Mesenchymal stem cell (in vitro differentiated cells and primary cell): ENCODE measurements at places on chromosomes 4 and X.

DNA sequence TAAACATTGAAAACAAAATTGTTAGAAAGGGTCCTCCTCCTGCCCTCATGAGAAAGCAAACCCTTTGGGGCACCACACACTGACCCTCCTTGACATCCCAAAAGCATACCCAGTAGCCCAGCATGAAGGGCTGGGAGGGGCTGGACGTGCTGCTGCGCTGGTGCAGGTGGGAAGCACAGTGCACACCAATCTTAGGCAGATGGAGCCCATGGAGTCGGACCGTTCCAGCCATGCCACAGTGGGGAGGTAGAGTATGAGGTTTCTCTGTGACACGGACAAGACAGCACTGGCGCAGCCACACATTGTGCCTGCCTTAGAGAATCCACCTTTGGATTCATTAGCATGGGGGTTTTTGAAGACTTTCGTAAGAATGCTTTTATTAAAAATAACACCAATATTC lies 544.2 kb upstream of the FRG1 start:
- DNase-seq: no peak

DNA sequence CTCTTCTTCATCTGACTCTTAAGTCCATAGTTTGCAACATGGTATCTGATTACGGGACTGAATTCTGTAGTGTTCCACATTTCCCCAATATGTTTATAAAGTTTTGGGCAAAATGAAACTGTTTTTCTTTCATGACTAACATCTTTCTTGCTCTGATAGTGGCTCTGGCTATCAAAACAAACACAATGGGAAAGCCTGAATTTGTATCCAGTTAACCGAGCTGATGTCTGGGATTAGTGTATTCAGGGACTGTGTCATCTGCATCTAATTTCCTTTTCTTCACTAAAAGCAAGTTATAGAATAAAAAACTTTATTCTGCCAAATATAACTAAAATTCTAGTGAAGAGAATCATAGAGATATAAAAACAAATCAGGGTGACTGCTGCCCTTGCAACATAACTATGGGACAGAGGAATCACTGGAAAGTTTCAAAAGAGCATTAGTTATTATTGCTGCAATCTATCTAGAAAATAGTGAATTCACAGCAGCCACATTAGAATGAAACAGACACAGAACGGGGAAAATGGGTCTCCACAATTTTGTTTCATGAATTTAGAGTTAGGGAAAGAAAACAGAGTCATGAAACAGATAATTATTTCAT lies 61.3 kb downstream of the ANTXR2 start:
- DNase-seq: peak; percentile 66

- DNase-seq: no peak
Observed at GRCh38 chrX:153688911-153689590, 1.3 kb downstream of the SLC6A8 start.

DNA sequence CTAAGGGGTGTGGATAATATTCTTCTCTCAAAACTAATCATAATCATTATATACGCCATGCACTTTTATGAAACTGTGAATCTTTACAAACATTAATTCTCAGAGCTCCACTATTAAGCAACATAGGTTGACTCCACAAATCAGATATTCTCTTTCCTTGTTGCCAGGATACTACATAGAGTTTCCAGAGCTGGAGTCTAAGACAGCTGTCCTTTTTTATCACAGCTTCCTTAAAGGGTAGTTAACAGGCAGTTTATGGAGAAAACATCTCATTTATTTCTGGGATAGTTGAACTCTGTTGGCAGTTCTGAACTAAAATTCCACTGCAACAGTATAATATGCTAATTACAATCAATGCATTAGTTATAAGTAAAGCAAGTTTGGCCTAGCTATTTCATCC lies 152.1 kb upstream of the PPP1R2C start:
- no peak for DNase-seq

- no peak for DNase-seq
Observed at GRCh38 chr4:153349206-153349805, 4.8 kb downstream of the MND1 start.

- no peak for DNase-seq
Observed at GRCh38 chr4:119040261-119040660, 95.4 kb upstream of the MYOZ2 start.

DNA sequence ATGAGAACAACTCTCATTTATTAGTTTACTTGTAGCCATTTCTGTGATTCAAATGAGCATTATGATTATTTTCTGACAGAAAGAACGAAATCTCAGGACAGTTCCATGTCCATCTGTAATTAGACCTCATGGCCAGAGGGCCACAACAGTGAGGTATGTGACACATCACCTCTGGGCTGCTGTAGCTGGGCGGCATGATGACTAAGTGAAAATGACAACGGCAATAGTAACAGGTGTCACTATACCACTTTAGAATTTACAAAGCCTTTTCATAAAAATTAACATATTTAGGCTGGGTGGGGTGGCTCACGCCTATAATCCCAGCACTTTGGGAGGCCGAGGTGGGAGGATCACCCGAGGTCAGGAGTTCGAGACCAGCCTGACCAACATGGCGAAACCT lies 252.6 kb downstream of the CBR4 start:
- no peak for DNase-seq

DNA sequence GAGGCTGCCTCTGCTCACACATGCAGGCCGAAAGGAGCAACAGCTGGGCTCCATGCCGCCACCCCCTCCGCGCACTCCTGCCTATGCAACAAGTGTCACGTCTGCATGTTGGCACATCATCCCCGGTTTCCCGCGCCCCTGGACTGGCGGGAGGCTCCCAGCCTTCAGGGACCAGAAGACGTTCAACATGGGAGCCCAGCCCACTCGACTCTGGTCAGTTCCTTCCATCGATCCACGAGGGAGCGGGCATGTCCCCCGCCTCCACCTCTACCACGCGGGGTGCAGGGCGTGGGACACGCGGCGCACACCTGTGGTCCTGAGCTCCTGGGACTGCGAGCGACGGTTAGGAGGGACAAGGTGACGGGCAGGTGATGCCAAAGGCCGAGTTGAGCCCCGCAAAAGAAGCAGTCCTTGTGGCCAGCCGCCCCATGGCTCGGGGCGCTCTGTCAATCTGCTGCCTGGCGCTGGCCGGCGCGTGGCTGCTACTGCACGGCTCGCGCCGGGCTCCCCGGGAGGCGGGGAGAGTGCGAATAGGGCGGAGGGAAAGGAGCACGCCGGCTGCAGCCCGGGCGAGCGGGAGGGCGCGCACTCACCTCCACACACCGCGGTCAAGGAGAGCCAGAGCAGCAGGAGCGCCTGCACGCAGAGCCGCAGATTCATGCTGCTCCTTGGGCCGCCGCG lies 645 bp downstream of the APLN start:
- peak; percentile 28 for DNase-seq

- peak; percentile 71 for DNase-seq
Observed at GRCh38 chr4:182555997-182556418, 312.8 kb downstream of the TENM3 start.

DNA sequence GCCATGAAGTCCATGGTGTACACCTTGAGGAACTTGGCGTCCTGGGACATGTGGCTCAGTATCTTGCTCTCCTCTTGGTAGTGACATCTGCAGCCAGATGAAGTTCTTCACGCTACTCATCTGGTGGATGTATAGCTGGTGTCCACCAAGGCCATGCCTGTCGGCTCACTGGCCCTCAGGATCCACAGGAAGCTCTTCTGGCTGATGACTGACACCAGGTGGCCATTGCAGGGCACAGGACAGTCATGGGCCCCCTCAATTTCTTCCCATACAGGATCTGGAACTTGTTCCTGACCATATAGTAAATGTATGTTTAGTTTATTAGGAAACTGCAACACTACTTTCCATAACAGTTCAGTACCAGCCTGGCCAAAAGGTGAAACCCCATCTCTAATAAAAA lies 10.3 kb upstream of the CLCN5 start:
- no peak for DNase-seq

- DNase-seq: peak; percentile 28
Observed at GRCh38 chr4:136818811-136819330, 713.4 kb downstream of the PCDH18 start.

- peak; percentile 46 for DNase-seq
Observed at GRCh38 chr4:54090804-54091623, 8.9 kb upstream of the GSX2 start.

DNA sequence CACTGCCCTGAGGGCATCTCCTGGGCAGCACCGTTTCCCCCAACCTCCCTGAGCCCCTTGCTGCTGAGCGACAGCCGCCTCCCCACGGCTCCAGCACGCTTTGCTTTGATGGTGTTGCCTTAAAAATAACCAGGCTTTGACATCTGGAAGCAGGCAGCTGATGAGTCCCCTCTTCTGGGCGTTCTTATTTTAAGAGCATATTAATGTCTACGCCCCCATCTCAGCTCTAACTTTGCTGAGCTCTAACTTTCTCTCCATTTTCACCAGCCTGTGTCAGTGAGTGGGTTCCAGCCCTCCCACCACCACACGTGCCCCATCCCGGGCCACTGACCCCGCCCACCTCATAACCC lies 70.2 kb downstream of the ADRA2C start:
- DNase-seq: no peak

- DNase-seq: peak; percentile 91
Observed at GRCh38 chr4:113355550-113356371, 306.3 kb downstream of the ANK2 start.

- DNase-seq: peak; percentile 95
Observed at GRCh38 chr4:38752941-38753806, 29.6 kb downstream of the TLR10 start.

GRCh38 chr4:56220261-56220660 lies 167.0 kb downstream of the AASDH start:
- DNase-seq: peak; percentile 13

DNA sequence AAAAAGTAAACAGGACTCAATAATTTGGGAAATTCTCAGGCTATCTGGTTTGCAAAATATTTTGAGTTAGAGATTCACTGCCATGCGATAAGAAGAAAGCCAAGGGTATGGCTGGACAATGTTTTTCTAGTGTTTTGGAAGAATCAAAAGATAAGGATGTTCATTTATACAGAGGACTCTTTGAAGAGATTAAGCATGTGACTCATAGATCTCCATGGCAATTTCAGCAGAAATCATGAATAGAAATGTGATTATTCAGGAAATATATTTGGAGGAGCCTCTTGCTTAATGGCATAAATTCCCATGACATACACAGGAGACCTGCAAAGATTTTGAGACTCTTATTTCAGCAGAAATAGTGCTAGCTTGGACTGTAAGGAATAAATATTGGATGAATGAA lies 16.7 kb upstream of the FRAS1 start:
- no peak for DNase-seq

DNA sequence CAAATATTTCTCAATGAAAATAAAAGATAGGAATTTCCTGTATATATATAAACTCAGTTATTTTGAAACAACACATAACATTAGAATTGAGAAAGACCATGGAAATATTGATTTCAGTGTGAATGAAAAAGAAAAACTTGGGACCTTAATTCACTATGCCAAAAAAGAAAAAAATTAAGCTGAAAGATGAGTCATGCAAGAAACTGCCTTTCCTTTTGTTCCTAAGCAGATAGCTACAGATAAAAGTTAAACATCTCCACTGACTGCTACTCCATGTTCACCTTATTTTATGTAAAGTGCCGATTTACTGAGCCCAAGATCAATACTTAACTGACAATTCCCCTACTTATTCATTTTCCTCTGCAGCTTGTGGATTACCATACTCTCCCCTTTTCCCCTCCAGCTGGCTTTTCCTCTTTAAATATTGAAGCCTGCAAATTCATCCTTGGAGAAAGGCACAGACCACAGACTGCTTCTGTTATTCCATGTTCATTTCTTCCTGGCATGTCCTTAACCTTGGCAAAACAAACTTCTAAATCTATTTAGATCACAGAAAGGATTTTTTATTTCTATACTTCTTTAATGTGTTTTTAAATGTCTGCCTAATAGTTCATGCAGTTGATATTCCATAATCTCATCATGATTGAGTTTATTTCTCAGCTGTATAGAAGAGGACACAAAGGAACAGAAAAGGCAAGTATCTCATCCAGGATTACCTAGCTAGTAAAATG lies 40.5 kb upstream of the YTHDC1 start:
- DNase-seq: no peak

- DNase-seq: no peak
Observed at GRCh38 chrX:31445542-31445941, 373.7 kb upstream of the FTHL17 start.

DNA sequence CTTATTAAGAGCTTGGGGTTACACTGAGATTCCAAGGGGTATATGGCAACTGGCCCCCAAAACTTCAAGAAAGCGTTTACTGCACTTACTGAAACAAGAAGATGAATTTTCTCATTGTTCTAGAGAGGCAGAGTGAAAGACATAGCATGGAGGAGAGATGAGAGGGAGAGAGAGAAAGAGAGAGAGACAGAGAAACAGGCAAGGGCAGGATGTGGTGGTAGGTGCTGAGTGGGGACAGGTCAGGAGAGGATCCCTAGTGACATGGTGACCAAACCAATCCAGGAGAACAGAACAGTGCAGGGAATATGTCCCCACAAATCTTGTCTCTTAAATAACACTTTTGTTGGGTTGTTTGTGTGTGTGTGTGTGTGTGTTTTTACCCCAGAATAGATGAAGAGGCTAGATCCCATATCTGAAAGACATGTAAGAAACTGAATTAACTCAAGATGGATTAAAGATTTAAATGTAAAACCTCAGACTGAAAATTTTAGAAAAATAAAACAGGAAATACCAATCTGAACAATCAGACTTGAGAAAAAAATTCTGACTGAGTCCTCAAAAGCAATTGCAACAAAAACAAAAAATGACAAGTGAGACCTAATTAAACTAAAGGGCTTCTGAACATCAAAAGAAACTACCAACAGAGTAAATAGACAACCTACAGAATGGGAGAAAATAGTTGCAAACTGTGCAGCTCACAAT lies 202.2 kb downstream of the QDPR start:
- no peak for DNase-seq

- no peak for DNase-seq
Observed at GRCh38 chrX:78603908-78604307, 55.2 kb downstream of the RTL3 start.

DNA sequence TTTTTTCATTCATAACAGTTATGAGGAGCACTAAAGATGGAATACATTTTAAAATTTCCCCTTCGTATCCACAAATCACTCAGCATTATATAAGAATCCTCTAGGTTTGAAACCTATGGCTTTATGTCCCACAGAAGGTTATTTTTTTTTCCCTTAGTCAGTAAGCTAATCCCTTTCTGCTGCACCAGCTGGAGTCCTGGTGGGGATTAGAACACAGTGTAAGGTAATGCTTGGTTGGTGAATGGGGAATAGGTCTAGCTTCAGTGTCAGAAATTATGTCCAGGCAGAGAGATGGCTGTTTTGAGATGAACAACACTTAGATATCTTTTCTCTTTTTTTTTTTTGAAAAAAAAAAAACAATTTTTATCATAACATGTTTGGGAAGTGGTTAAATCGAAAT lies 116.6 kb downstream of the RASGEF1B start:
- no peak for DNase-seq

GRCh38 chr4:12178614-12179610 lies 750.2 kb upstream of the HS3ST1 start:
- no peak for DNase-seq

DNA sequence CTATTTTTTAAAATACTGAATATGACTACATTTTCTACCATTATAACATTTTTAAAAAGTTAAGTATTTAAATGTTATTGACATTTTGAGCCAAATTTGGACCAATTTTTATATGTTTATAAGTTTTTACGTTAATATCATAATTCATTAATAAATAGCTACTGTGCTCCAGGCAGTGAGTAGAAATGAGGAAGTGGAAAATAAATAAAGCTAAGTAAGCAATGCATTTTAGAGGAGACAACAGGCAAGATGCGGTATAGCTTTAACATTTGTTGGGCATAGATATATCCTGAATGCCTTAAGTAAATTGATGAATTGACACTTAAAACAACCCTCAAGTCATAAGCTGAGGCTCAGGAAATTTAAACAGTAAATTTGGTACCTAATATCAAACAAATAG lies 474.8 kb downstream of the PCDH10 start:
- DNase-seq: no peak

GRCh38 chrX:29447867-29448266 lies 767.5 kb upstream of the MAGEB2 start:
- DNase-seq: no peak
